Renal cortex interstitium (tissue), 15 donors: ENCODE measurements at places on chromosomes 13 and 19. TPM values are rescaled to one million over a fixed set of nuclear protein-coding genes. Genes with fewer than 3 reads are reported as not detected.

DNA sequence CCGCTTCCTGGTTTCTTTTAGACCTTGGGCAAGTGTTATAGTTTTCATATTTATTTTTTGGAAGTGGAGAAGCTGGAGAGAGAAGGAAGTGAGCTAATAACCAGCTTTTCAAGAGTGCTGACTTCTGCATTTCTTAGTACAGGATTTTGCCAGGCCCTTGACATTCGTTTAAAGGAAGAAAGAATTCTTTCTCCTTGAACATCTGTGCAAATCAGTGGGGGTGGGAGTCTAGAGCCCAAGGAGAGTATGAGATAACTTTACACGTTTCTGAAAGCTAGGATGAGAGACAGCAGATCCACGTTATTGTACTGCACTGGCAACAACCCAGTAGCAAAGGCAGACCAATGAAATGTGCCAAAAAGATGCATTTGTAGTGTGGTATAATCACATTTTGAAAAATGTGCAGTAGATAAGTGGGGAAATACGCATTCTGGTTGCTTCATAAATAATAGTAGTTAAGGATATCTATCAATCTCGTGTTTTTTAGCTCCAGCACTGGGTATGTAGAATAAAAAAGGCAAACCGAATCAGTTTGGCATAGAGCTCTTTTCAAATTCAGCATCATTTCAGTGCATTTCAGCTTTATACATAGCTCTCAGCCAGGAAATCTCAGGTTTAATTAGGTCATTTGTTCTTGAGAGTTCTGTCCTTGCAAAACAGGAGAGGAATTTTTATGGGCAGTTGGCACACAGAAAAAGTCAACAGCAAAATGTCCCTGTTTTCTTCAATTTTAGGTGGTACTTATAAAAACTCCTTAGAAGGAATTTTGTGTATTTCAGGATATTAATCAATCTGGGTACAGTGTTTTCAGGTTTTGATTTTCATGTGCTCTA is 4.3 kb downstream of the RNF113B start:
- DNase-seq, result no peak

Gene IGFL2
- 0.09 TPM for polyA plus RNA-seq

DNA sequence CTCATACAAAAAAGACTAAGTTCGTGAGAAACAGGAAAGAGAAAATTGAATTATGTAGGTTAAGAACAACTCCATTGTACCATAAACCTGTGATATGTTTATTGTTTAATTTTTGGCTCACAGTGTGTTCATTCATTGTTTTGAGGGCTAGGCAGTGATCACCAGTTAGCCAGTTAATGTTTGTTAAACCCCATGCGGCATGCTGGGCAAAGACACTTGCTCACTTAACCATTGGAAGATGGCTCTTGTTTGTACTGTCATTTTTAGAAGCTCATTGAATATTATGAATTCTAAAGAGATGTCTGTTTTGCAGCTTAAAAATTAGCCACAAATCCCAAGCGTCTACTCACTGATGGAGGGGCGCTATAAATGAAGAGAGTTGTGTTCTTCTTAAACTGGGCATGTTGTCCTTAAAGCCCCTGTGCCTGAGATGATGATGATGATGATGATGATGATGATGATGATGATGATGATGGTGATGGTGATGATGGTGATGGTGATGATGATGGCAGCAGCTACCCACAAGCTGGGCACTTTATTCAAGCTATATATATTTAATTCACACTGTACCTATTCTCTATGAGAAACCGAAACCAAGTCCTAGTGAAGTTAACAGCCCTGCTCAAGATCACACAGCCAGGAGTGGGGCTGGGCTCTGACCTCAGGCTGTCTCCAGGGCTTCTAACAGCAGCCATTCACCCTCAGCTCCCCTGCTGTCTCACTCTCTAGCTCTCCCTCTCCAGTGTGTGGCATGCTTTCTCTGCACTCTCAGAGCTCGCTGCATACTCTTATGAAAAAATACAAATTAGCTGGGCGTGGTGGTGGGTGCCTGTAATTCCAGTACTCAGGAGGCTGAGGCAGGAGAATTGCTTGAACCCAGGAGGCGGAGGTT is 169.1 kb downstream of the SHISA2 start:
- DNase-seq, result no peak

GRCh38 chr13:88701551-88701950 is 1030.4 kb downstream of the SLITRK5 start:
- no peak for DNase-seq

Gene POMP
- polyA plus RNA-seq, result 111 TPM

DNA sequence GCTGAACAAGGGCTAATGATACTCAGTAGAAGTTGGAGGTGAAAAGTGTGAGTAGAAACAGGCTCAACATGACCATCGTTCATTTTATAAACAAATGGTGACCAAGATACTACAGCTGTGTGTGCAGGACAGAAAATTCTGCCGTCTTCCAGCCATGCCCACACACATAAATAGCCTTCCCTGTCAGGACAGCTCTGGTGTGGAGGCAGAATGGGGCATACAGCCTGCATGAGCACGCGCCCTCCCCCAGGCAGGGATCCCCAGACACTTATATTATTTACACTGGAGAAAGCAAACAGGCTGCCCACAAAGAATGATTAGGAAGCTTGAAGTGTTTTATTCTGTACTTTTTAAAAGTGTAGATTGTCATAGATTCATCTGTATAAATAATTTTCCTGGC is 20.4 kb downstream of the GJA3 start:
- no peak for DNase-seq

- DNase-seq, result no peak
Observed at GRCh38 chr13:94656176-94656575, 54.5 kb downstream of the GPR180 start.

Gene ZNF844
- polyA plus RNA-seq, result 27.1 TPM

DNA sequence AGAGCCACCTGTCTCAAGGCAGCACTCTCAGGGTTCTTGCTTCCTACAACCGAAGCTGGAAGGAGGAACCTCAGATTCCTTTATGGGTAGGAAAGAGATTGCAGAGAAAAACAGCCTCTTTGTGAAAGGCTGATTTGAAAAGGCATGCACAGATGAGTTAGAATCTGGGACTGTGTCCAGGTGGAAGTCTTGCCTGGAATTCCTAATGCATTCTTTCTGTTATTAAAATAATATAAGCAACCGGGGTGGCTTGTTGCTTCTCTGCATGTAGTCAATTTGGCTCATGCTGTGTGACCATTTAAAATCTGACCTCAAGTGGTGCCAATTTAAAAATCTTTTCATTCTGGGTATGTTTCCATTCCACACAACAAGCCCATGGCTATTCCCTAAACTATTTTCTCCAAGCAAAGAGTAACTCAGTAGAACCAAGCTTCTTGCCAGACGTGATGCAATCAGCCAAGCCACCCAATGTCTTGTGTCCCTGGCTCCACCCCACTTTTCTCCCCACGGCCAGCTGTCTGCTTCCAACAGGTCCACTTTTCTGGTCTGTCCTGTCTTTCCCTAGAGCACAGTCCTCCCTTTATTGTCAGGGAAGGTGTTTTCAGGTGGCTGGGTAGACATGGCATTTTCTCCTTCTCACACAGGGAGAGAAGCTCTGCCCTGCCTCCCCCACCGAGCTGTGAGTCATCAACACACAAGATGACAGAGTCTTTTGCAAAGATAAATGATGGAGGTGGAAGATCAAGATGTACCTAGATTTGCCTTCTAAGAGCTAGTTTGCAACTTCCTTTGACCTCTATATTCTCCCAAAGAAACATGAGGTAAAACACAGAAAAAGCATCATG is 394.3 kb downstream of the FOXO1 start:
- DNase-seq, result no peak

GRCh38 chr19:3365093-3365835 is 1.1 kb upstream of the NFIC start:
- no peak for DNase-seq

GRCh38 chr19:2112516-2113320 is 16.0 kb downstream of the IZUMO4 start:
- no peak for DNase-seq

DNA sequence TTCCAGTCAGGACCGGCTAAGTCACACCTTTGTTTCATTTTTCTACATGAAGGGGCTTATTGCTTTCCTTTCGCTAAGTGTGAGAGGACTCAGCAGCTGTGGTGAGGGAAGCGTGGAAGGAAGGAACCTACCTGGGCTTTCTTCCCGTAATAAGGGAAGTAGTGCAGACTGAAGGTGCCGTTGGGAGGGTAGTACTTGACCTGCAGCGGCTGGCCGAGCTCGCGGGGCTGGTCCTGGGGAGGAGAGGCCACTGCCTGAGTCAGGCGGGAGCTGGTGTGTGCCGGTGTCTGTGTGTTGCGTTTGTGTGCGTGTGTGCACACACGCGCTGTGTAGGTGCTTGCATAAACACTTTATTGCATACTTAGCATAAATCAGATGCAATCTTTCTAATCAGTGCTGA is 7.7 kb downstream of the ATP4B start:
- no peak for DNase-seq

Gene JAK3
- 3.3 TPM for polyA plus RNA-seq

DNA sequence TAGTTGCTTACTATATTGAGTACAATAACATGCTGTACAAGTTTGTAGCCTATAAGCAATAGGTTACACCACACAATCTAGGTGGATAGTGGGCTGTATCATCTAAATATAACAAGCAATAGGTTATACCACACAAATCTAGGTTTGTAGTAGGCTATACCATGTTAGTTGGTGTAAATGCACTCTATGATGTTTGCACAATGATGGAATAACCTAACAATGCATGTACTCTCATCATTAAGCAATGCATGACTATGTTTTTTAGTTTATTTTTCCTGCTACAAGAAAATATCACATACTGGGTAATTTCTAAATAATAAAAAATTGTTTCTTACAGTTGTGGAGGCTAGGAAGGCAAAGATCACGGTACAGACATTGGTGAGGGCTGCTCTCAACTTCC is 262.5 kb downstream of the SLITRK6 start:
- no peak for DNase-seq

Gene SHANK1
- polyA plus RNA-seq, result 5.6 TPM

- no peak for DNase-seq
Observed at GRCh38 chr13:38602266-38602665, 84.6 kb upstream of the FREM2 start.

GRCh38 chr19:15419413-15420025 is 731 bp upstream of the AKAP8L start:
- DNase-seq, result no peak

GRCh38 chr19:58544591-58545285 is 874 bp downstream of the TRIM28 start:
- DNase-seq, result no peak

- no peak for DNase-seq
Observed at GRCh38 chr13:24307211-24308067, 1.9 kb upstream of the C1QTNF9 start.

GRCh38 chr13:111518161-111518792 is 197.8 kb downstream of the TEX29 start:
- DNase-seq, result no peak

GRCh38 chr13:114213980-114214379 is 20.7 kb upstream of the CDC16 start:
- DNase-seq, result no peak

GRCh38 chr19:28905996-28906395 is 307.0 kb downstream of the UQCRFS1 start:
- DNase-seq, result no peak

Gene FUT2
- 4.4 TPM for polyA plus RNA-seq

DNA sequence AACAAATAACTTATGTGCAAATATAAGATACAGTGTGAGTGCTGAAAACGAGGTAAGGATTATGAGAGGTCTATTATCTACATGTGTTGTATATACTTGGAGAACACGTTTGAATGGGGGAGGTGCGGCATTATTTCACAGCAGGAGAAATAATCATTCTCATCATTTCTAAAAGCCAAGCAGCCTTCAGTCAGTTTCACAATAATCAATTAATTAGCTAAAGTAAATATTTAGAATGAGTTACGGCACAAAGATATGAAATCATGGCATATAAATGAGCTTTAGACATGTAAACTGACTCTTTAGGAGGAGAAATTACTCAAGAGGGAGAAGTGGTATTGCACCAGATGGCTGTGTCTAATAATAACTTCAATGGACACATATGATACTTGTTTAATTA is 366.6 kb downstream of the DNAJC15 start:
- no peak for DNase-seq

DNA sequence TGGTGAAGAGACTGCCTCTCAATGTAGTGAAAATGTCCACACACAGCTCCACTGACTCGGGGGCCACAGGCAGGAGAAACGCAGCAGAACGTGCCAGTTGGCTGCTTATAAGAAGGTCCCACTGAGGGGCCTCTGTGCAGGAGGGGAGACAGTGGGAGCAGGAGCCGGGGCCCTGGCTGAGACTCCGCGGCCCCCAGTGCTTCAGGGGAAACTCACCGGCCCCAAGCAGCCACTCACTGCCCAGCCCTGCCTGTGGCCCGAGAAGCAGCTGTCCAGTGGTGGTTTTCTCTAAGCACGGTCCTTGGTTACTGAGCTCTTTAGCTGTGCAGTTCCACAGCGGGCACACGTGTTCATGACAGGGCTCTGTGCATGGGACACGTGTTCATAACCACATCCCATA is 91.9 kb upstream of the MCF2L start:
- DNase-seq, result no peak

- peak; percentile 54 for DNase-seq
Observed at GRCh38 chr13:72536714-72537394, 190.6 kb downstream of the MZT1 start.
